ENCODE measurements at places on chromosomes 16 and 17. TPM values are rescaled to one million over a fixed set of nuclear protein-coding genes. Genes with fewer than 3 reads are reported as not detected.

The PLEKHG4 gene
- polyA plus RNA-seq = 0.28 TPM

The EVPLL gene
- polyA plus RNA-seq = 0.44 TPM

DNA sequence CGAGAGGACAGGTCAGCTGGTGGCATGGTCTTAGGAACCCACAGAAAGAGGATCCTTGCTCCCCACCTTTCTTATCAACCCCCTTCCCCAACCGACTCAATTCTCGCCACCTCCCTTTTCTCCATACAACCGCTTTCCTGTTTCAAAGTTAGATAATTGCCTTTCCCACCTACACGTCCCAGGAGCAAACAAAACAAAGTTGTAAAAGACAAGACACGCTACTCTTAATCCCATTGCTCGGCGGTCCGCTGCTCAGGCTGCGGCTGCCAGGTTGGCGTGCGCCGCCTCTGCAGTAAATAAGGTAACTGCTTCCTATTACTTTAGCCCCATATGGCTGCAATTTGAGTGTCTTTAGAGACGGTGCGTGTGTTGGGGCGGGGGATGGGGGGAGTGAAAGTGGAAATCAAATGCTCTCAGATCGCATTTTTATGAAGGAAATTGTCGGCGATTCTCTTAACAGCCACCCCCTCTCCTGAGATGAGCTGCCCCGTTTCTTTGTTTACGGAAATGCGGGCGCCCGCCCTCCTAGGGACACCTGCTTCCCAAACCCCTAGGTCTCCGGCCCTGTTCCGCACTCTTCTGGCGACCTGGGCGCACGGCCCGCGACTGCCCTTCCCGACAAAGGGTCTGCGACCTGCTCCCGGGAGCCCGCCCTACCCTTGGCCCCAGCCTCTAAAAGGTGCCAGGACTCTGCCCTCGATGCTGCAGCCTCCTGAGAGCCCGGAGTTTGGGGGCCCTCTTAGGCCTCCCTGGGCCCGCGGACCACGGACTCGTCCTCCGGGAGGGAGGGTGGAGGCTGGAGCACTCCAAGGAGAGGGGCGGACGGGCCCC, 3.7 kb upstream of the CBX8 start:
- no peak for DNase-seq

The RND2 gene
- 2.1 TPM for polyA plus RNA-seq

- no peak for DNase-seq
Measured at GRCh38 chr17:59616253-59616920, 3.3 kb upstream of the CLTC start.

The GPR139 gene
- polyA plus RNA-seq = not detected

DNA sequence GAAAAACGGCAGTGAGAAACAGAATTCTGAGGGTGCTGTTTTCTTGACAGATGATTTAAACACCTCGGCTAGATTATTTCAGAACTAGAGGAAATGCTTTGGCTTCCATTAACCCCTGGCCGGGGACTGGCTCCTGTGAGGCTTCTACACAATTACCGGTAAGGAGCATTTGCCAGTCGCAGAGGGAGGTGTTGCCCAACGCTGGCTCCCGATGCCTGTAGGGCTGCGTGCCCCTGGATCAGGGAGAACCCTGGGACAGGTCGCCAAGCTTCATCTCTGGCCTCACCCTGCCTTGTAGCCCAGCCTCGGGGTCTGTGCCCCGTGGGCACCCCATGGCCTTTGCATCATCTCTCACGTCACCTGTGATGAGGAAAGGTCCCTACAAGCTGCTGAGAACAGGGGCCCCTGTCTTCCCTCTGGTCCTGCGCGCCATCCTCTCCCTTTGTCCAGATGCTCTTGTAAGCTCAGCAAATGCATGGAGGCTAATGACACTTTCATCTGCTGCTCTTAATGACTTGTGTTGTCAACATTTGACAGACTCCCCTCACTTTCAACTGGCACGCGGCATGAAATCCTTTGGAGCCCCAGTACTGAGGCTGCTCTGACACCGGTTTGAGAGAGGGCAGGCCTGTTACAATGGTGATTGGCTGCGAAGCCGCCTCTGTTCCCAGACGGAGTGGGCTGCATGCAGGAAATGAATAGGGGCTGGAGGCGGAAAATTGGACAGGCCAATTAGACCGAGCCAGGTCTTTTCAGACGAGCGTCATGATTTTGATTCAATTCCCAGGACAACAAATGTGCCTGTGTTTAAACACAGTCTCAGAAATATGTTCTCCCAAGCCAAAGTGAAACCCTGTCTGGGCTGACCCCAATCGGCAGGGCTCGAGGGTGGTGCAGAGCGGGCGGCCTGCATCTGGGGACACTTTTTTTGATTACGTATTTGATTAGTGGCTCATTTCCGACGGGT, 85.5 kb upstream of the DOC2B start:
- no peak for DNase-seq

The CCT6B gene
- 2.2 TPM for polyA plus RNA-seq

GRCh38 chr16:27547134-27547533, 2.6 kb downstream of the GTF3C1 start:
- no peak for DNase-seq

The TBC1D3 gene
- not detected for polyA plus RNA-seq

- DNase-seq = no peak
Measured at GRCh38 chr16:49354101-49354500, 19.5 kb upstream of the C16orf78 start.

DNA sequence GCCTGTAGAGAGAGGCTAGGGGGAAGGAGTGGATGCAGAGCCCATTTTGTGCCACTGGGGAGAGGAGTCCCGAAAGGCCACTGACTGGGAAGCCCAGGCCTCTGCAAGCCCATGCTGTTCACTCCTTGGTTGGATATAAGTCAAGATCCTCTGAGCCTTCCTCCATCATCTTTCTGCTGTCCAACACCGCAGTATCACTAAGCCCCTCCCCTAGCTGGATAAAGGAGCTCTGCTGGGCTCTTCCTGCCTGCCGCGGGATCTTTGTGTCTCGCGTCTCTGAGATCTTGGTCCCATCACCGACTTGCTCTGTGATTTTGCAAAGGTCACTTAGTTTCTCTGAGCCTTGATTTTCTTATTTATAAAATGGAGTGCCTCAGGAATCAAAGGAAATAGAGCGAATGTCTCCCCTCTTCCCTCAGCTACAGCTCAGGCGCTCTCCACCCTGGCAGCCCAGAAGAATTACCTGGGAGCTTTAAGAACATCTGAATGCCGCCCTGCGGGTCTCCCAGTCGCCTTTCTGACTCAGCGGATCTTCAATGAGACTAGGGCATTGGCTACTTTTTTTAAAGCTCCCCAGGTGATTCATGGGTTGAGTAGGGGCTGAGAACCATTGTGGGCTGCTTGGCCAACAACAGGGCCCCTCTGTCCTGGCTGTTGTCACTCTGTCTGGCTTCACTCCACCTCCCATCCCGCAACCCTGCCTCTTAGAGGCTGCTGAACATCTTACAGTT, 25.2 kb upstream of the TMEM220 start:
- DNase-seq = no peak

GRCh38 chr17:78796517-78796900, 14.4 kb upstream of the CYTH1 start:
- no peak for DNase-seq

GRCh38 chr17:57810721-57811637, 38.9 kb downstream of the MRPS23 start:
- DNase-seq = no peak

GRCh38 chr17:79008666-79009387, 737 bp downstream of the CANT1 start:
- DNase-seq = no peak

DNA sequence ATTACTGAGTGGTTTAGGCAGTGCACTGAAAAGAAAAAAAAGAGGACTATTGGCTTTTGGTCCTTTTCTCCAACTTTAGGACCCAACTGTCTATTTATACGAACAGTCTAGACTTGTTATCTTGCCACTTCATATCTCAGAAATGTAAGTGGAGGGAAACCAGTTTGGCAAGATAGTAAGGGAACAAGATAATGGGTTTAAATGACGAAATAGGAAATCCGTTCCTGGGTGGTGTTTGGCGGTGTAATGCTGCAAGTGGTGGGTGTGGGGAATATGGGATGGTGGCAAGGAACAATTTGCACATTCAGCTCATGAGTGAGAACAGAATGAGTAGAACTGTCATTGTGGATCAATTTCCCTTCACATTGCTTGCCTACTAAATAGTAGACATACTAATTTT, 44.7 kb downstream of the GRB7 start:
- DNase-seq = no peak

GRCh38 chr17:67582673-67583081, 135.1 kb upstream of the NOL11 start:
- DNase-seq = no peak
